ENCODE measurements at places on chromosomes 4 and X.

GRCh38 chrX:103685396-103685795, 1.1 kb downstream of the MORF4L2 start:
- DNase-seq, result peak; percentile 41

- DNase-seq, result no peak
Measured at GRCh38 chr4:43331226-43332051, 438.9 kb downstream of the GRXCR1 start.

DNA sequence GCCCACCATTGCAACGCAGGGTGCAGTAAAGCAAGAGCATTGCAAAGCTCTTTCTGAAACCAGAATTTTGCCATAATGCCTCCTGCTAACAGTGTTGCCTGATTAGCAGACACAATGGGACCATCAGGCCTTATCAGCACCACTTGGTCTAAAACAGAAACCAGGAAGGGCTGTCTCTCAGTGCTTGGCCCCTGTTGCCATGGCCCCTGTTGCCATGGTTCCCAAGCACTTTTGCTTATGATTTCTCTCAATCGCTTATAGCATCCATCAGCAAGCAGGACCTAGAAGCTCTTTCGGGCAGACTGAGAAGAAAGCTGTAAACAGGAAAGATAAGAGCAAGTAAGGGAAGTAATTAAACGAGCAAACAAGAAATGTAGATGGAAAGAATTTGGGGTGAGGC, 36.8 kb downstream of the RTL5 start:
- DNase-seq, result peak; percentile 91

GRCh38 chr4:131288441-131288840, 1860.7 kb upstream of the PCDH10 start:
- DNase-seq, result no peak

- no peak for DNase-seq
Measured at GRCh38 chr4:55169352-55169961, 44.1 kb upstream of the KDR start.

DNA sequence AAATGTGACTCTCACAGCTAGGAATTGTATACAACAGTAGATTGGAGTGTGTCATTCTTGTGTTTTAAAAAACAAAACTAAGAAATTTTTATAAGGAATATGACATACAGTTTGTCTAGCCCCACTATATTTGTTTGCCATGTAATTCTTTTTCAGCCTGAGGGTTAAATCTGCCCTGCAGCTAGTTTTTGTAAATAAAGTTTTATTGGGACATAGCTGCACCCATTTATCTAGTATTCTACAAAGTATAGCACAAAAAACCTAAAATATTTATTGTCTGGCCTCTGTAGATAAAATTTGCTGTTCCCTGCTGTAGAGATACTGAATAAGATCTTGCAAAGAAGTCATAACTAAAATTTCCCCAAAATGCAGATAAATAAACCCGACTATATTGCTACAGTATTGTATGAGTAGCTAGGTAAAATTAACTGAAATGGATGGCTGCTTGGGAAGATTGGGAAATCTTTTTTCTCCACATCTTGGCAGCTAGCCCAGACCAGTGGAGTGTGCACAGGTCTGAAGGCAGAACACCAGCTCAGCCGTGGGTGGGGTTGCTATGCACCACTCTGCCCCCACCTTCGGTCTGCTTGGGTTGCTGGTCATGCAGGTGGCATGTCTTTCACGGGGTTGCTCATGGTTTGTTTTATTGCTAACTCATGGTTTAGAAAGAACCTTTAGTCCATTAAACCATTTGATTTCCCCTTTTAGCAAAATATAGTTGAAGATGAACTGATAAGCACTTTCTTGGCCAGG, 127.9 kb downstream of the KLHL8 start:
- peak; percentile 88 for DNase-seq

DNA sequence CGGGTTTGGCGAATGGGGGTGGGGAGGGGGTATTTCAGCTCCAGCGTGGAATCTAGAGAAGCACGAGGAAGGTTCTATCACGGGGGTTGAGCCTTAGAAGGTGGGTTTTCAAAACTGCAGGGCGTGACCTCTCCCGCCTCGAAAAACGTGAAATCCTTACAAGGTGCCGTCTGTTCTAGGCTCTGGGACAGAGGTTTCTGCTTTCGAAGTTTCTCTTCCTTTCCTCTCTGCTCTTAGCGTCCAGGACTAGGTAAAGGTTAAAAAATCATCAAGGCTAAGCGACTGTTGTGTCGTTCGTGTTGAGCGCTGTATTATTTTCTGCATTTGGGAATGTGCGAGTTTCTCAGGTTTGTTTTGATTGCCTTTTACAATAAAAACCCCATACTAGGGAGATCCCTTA, 1.1 kb downstream of the FHL1 start:
- DNase-seq, result no peak

DNA sequence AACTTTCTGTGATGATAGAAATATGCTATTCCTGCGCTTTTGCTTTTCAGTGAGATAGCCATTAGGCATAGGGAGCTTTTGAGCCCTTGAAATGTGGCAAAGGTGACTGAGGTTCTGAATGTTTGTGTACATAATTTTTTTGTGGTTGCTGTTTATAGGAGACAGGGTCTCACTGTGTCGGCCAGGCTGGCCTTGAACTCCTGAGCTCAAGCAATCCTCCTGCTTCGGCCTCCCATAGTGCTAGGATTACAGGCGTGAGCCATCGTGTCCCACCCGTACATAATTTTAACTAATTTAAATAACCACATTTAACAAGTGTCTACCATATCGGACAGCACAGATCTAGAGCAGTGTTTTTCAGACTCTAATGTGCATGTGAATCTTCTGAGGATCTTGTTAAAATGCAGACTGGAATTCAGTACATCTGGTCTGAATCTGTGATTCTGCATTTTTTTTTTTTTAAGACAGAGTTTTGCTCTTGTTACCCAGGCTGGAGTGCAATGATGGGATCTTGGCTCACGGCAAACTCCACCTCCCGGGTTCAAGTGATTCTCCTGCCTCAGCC, 45.3 kb downstream of the CASP6 start:
- DNase-seq, result no peak

DNA sequence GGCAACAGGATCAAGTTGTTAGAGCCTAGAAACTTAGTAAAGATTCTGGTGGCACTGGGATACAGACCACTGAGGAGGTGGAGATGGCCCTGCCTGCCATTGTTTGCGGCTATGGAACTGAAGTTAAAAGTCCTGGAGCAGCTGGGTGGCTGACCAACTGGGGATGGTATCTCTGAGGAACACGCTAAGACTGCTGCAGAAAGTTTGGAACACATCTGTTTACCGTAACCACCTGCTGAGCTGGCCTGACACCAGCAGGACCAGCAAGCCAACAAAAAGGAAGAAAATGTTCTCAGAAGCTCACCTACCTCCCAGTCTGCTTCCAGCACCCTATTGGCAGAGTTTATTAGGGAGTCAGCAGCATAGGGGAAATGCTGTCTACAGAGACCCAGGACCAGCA, 17.4 kb upstream of the PACRGL start:
- DNase-seq, result no peak

- DNase-seq, result peak; percentile 51
Measured at GRCh38 chrX:67328476-67328875, 215.3 kb upstream of the AR start.

DNA sequence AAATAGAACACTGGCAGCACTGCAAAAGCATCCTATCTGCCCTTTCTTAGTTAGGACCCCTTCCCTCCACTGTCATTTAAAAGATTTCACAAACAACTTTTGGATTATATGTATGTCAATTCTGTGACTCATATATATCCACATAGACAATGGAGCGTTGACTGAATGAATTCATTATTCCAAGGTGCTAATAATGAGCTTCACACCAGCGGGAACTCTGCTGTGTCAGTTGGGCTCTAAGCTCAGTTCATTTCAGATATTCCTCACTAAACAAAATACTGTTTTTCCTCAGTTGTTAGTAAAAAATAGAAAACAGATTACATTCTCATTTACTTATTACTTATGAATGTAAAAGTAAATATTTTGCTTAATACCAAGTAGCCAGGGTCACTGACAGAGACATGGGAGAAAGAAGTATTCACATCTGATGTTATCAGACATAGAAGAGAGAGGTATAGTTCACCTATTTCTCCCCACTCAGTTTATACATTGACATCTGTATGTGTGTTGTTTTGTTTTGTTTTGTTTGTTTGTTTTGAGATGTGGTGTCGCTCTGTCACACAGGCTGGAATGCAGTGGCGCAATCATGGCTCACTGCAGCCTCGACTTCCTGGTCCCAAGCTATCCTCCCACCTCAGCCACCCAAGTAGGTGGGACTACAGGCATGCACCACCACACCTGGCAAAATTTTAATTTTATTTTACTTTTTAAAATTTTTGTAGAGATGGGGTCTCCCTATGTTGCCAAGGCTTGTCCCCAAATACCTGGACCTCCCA, 10.9 kb downstream of the NFKB1 start:
- no peak for DNase-seq

DNA sequence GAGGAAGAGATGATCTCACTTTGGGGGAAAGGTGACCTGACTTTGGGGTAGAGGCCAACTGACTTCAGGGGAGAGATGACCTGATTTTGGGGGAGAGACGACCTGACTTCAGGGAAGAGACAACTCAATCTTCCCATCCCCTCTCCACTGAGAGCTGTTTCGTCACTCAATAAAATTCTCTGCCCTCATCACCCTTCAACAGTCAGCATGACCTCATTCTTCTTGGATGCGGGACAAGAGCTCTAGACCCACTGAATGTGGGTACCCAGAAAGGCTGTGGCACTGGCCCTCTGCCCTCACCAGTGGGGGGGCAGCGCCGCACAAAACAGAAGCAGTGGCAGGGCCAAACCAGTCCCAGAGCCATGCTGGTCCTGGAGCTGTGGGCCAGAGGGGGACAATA, 34.6 kb downstream of the ATXN3L start:
- DNase-seq, result no peak

GRCh38 chr4:45745741-45746140, 378.1 kb downstream of the GABRG1 start:
- no peak for DNase-seq

- peak; percentile 45 for DNase-seq
Measured at GRCh38 chrX:115333446-115333845, 43.9 kb downstream of the LUZP4 start.

- peak; percentile 86 for DNase-seq
Measured at GRCh38 chr4:143514497-143514896, 995 bp downstream of the SMARCA5 start.

GRCh38 chr4:72112514-72113156, 80.8 kb downstream of the NPFFR2 start:
- no peak for DNase-seq

- no peak for DNase-seq
Measured at GRCh38 chrX:97380200-97380599, 496.5 kb downstream of the RPA4 start.

DNA sequence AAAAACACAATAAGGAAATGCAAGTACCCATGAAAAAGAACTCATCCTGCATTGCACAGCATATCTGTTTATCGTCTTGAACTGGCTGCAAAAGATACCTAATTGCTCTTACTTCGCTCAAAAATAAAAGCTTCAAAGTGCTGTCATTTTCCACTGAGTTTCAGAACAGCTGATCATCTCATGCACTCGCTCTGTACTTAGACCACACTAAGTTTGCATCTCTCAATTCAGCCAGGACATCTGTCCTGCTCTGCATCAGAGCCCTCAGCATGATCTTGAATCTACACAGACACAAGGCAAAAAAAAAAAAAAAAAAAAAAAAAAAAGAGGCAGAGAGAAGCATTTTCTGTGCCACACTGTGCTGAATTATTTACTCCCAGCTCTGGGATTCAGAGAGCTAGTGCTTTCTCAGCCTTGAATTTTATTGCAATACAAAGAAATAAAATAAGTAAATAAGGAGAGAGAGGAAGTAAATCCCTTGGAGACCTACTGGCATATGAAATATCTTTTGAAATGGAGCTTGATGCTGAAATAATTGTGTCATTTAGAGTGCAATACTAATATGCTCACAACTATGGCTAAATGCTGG, 81.3 kb downstream of the PPP1R2C start:
- no peak for DNase-seq

DNA sequence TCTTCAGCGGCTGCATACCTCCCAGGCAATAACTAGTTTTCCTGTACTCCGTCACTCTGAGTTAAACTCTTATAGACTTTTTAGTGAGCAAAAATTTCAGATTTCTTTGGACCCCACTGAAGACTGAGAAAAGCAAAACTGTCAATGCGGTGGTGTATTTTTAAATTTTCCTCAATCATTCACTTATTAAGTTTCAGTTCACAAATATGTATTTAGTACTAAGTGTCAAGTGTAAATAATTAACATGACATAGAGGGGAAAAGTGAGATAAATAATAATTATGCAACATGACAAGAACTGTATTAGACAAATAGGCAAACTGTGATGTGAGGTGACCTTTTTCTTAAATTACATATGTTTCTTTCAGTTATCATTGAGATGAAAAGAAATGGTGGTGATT, 124.4 kb downstream of the NAF1 start:
- no peak for DNase-seq

DNA sequence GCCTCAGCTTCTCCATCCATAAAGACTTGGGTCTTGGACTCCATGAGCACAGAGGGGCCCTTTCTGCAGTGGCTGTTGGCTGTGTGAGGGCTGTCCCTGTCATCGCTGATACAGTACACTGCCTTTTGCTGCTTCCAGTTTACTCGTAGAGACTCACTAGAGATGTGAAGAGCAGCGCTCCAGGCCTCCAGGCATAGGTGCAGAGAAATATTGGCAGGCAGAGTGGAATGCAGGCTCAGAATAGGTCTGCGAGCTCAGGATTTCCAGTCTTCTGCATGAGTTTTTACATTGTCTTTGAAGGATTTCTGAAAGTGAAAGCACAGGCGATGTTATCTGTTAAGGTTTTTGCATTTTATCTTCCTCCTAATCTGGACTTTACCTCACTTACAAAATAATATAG, 97.4 kb downstream of the AASDH start:
- no peak for DNase-seq

DNA sequence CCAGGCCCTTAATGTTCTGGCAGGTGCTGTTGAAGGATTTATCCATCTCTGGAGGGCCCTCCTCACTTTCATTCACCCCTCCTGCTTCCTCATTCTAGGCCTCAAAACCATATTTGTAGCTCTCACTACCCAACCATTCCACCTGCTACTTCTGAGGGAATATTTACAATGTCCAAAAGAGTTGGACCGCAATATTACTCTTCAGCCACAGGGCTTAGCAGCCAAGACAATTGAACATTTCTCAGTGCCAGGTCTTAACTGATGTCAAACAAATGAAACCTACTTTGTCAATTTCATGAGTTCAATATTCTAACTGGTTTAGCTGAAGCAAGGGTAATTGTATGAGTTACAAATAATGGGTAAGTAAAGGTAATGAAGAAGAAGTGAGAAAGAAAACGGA, 113.2 kb downstream of the ENOX2 start:
- DNase-seq, result no peak

DNA sequence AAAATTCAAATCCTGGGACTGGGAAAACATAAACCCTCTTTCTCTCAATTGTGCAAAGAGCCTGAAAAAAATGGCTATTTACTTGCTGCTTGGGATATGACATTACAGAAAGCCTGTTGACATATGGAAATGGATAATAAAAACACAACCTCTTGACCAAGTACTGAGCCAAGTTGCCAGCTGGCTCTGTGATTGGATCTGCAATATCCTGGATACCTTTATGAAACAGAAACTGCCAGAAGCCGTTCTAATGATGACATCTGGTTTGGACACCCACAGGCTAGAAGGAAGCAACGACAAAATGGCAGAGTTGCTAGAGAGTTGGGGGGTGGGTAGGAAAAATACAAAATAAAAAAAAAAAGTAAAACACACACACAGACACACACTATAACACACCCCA, 481.4 kb downstream of the FAT4 start:
- no peak for DNase-seq

GRCh38 chr4:2364654-2365053, 53.8 kb downstream of the ZFYVE28 start:
- DNase-seq, result peak; percentile 74

- peak; percentile 55 for DNase-seq
Measured at GRCh38 chrX:136880003-136880451, 498 bp downstream of the RBMX start.

- no peak for DNase-seq
Measured at GRCh38 chr4:127781300-127782024, 660 bp upstream of the HSPA4L start.
